ENCODE measurements at places on chromosomes 1 and 21.

GRCh38 chr1:84406346-84406861 is 8.1 kb downstream of the DNASE2B start:
- DNase-seq: peak; percentile 38

DNA sequence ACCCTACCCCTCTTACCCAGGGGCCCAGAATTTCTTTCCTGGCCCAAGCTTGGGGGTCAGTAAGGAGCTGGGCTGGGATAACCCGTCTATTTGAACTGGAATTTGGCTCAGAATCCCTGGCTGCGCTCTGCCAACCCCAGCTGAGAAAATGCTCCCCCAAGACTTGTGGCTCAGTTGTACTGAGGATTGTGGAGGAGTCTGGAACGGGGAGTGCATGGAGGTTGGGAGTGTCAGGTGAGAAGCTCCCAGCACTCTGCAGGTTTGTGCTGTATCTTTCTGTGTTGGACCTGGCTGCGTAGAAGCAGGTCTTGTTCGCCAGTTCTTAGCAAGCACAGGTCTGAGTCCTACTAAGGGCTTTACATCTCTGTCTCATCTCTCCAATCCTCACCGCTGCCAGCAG is 1.6 kb downstream of the TCEA3 start:
- no peak for DNase-seq

- no peak for DNase-seq
Observed at GRCh38 chr1:211633524-211633846, 41.9 kb downstream of the NEK2 start.

- peak; percentile 81 for DNase-seq
Observed at GRCh38 chr1:17632541-17633184, 93.2 kb downstream of the ARHGEF10L start.

DNA sequence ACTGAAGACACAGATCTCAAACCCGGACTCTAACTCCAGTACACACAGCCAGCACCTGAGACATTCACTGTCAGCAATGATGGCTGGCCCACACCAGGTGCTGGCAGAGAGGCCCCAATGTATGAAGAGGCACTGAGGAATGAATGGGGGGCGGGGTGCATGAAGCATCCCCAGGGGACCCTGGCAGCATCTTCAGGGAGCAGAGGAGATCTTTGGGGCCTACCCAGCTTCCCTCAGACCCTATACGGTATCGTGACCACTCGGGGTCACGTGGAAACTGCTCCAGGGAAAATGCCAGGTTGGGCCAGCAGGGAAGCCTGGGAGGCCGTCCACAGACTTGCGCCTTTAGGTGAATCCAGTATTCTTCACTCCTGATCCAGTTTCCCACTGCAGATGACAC is 84.3 kb downstream of the NPHP4 start:
- DNase-seq: no peak

DNA sequence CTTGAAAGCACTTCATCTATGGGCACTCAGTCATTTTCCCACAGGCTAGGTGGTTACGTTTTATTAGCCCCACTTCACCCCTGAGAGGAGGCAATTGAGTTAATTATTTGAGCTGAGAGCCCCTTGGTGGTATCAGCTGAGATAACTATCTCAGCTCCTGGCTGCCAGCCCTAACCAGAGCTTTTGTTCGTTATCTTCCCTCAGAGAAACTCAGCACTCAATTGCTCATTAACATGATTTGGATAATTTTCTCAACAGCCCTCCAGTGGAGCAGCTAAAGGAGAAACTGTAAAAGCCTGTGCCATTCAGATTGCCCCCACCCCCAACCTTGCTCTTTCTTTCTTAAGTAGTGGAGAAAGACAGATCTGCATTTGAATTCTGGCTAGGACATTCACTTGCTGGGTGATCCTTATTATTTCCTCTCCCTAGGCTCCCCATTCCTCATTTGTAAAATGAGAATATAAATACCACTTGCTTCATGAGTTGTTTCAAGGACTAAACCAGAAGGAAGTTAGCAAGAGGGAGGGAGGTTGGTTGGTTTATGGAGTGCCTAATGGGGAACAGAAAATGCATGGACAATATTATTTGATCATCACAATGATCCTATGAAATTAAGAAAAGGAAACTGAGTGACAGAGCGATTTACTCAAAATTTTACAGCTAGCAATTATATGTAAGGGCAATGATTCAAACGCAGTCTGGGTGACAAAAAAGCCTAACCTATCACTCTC is 218.7 kb upstream of the FGGY start:
- DNase-seq: no peak

DNA sequence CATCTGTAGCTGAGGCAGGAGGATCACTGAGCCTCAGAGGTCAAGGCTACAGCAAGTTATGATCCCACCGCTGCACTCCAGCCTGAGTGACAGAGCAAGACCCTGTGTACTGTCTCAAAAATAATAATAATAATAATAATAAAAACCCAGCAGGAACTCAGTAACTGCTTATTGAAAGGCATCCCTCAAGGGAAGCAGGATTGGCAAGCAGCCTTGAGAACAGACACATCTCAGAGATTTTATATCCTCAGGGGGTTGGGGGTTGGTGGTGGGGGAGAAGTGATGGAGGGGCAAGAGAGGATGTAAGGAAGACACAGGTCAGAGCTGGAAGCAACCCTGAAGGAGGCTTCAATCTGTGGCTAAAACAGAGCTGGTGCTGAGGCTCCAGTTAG is 29.6 kb downstream of the GNB1 start:
- no peak for DNase-seq

GRCh38 chr21:37886120-37886519 is 30.1 kb downstream of the KCNJ6 start:
- no peak for DNase-seq

GRCh38 chr1:167114725-167115124 is 20.9 kb downstream of the STYXL2 start:
- no peak for DNase-seq

GRCh38 chr1:21927533-21928237 is 9.4 kb downstream of the HSPG2 start:
- no peak for DNase-seq

DNA sequence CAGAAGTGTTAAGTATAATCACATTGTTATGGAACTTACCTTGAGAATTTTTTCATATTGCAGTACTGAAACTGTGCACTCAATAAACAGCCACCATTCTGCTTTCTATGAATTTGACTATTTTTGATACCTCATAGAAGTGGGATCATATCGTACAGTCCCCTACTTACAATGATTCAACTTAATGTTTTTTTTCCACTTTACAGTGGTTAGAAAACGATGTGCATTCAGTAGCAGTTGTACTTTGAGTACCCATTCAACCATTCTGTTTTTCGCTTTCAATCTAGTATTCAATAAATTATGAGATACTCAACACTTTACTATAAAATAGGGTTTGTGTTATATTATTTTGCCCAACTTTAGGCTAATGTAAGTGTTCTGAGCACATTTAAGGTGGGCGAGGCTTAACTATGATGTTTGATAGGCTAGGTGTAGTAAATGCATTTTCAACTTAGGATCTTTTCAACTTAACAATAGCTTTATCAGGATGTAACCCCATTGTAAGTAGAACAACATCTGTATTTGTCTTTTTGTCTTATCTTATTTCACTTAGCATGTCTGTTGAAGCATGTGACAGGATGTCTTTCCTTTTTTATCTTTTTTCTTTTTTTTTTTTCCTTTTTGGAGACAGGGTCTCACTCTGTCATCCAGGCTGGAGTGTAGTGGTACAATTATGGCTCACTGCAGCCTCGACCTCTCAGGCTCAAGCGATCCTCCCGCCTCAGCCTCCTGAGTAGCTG is 42.4 kb upstream of the KCNQ4 start:
- no peak for DNase-seq

DNA sequence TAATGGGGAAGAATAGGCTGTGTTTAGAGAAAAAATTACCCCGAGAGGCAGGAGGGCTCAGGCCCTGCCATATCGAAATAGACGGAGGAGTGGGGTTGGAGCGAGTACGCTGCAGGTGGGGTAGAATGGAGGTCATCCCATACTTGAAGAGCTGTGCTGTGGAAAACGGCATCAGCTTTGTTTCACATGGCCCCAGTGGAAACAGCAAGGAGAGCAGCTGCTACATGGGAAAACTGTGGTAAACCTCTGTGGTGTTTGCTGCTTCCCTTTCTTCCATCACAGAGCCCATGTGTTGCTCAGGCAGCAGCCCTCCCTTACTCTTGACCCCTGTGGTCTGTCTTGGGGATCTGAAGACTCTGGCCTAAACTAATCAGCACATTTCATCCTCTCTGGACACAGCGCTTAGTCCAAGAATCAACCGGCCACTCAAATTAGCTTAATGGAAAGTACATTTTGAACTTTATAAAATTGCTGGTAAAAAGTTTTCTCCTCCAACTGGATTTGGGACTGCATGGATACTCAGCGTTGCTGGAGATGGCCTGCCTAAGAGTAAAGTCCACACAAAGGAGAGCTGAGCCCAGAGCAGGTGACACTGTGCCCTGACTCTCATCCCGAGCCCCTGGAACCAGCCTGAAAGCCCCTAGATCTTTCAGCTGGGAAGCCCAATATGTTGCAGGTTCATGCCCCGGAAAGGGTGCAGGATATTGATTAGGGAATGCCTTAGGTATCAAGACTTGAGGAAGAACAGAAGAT is 127.1 kb upstream of the GADD45A start:
- DNase-seq: no peak

- DNase-seq: no peak
Observed at GRCh38 chr1:59500950-59501742, 204.3 kb downstream of the FGGY start.

DNA sequence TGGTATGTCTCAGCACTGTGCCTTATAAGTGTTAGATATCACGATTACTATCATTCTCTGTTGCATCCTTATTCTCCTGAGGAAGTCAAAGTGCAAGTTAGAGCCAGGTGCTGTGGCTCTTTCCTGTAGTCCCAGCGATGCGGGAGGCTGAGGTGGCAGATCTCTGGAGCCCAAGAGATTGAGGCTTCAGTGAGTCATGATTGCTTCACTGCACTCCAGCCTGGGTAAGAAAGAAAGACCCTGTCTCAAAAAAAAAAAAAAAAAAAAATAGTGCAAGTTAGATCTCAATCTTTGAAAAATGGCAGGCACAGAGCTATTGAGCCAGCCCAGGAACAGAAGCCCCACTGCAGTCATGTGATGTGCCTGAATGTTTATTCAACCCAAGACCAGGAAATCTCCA is 147.8 kb upstream of the POGK start:
- DNase-seq: no peak

DNA sequence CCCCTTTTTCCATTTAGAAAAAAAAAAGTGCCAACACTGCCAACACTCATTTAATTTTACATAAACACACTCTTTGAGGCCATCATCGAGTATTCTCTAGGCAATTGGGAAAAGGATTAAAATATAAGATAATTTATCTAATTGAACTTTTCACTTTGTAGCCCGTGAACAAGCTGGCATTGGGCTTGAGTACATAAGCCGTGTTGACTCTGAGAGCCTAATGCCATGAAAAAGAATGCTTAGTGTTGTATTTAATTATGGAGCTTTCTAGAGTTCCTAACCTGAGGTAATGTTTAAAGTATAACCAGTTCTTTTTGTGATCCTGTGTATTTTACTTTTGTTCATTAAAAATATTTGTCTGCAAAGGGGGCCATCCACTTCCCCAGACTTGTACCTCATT is 193.8 kb downstream of the LYPLAL1 start:
- no peak for DNase-seq

GRCh38 chr1:202252271-202252670 is 58.7 kb downstream of the LGR6 start:
- DNase-seq: no peak

- DNase-seq: peak; percentile 32
Observed at GRCh38 chr1:119008483-119009311, 20.6 kb upstream of the TBX15 start.

- DNase-seq: no peak
Observed at GRCh38 chr1:112906150-112906698, 49.8 kb downstream of the SLC16A1 start.

- no peak for DNase-seq
Observed at GRCh38 chr1:205235951-205236350, 8.2 kb downstream of the TMCC2 start.

GRCh38 chr21:45470773-45471524 is 66.0 kb downstream of the COL18A1 start:
- peak; percentile 88 for DNase-seq

DNA sequence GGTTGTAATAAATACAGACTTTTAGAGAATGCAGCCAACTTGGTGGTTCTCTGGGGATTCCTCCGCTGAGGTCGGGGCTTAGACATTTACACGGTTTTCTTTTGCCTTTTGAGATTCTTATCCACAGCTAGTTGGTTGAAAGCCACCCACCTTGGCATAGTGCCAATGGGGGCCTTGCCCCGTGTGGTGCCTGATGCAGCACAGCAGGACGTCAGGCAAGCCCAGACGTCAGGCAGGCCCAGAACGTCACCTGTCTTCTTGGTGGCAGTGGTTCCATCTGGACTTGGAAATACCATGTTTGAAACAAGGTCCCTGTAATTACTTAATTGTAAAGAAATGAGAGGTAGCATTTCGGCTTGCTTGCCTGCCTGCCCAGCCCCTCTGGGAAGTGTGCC is 78.5 kb downstream of the GALNT2 start:
- no peak for DNase-seq

GRCh38 chr1:40973912-40974311 is 5.6 kb upstream of the CTPS1 start:
- DNase-seq: no peak

- no peak for DNase-seq
Observed at GRCh38 chr1:30971496-30971895, 62.9 kb upstream of the SDC3 start.

DNA sequence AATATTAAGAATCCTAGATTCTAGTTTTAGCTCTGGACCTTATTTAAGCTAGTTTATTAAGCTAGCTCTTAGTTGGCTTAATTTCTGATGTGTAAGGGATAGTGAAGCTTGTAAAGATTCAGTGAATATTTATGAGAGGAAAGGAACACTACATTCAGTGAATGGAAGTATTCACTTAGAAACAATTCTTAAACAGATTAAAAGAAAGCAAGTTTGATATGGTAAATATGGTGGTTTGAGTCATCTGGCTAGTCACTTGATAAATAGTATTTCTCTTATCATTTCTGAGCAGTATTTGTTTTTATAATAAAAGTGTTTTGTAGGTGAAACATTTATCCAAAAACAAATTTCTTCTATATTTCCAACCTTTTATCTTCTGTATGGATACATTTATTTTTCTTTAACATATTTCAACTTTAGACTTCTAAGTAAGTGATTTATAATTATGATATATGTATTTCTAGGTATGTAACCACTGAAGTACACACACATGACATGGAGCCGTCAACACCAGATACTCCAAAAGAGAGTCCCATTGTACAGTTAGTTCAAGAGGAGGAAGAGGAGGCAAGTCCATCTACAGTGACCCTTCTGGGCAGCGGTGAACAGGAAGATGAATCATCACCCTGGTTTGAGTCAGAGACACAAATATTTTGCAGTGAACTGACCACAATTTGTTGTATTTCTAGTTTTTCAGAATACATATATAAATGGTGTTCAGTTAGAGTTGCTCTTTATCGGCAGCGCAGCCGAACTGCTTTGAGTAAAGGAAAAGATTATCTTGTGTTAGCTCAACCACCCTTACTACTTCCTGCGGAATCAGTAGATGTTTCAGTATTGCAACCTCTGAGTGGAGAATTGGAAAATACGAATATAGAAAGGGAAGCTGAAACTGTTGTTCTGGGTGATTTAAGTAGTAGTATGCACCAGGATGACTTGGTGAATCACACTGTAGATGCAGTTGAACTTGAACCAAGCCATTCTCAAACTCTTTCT is 55.6 kb downstream of the SUCO start:
- DNase-seq: peak; percentile 86

GRCh38 chr1:38804062-38804886 is 55.3 kb downstream of the RRAGC start:
- DNase-seq: no peak

GRCh38 chr1:58528518-58528917 is 18.0 kb downstream of the OMA1 start:
- peak; percentile 67 for DNase-seq

Measured in mammary epithelial cell (primary cell).